ENCODE measurements at places on chromosomes 12 and 14. TPM values are rescaled to one million over a fixed set of nuclear protein-coding genes. Genes with fewer than 3 reads are reported as not detected.

The KCNC2 gene
- total RNA-seq: not detected

GRCh38 chr12:8677362-8677761, 14.7 kb upstream of the MFAP5 start:
- no peak for DNase-seq

DNA sequence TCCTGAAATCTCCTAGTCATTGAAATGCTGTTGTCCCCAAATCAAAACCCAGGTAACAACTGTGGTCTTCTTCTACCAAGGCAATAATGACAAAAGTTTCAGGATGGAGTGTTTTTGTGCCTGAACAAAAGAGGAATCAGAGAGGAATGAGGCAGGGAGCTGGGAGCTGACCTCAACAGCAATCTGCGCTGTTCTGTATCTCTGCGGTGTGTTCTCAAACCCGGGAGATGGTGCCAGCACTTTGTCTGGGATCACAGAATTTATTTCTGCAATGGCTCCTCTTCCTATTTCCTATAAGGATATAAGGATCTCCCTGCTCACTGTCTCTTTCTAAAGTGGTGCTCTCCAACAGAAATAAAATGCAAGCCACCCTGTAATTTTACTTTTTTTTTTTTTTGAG, 449 bp upstream of the GLT8D2 start:
- no peak for DNase-seq

GRCh38 chr12:14643251-14643650, 53.1 kb downstream of the GUCY2C start:
- no peak for DNase-seq

DNA sequence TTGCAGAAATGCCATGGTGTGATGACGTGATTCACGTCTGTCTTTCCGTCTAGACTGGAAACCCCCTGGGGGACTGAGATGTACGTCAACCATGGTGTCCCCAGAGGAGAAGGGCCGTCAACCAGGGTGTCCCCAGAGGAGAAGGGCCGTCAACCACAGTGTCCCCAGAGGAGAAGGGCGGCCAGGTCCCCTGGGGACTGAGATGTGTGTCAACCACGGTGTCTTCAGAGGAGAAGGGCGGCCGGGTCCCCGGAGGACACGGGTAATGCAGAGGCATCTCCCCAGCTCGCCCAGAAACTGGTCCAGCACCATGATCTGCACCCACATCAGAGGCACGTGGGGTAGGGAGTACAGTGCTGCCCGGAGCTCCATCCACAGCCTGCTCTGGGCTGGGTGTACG, 30.6 kb upstream of the GALNT9 start:
- DNase-seq: no peak

The FAM181A gene
- total RNA-seq: not detected

The NUP107 gene
- total RNA-seq: 75.4 TPM

The FZD10 gene
- not detected for total RNA-seq

DNA sequence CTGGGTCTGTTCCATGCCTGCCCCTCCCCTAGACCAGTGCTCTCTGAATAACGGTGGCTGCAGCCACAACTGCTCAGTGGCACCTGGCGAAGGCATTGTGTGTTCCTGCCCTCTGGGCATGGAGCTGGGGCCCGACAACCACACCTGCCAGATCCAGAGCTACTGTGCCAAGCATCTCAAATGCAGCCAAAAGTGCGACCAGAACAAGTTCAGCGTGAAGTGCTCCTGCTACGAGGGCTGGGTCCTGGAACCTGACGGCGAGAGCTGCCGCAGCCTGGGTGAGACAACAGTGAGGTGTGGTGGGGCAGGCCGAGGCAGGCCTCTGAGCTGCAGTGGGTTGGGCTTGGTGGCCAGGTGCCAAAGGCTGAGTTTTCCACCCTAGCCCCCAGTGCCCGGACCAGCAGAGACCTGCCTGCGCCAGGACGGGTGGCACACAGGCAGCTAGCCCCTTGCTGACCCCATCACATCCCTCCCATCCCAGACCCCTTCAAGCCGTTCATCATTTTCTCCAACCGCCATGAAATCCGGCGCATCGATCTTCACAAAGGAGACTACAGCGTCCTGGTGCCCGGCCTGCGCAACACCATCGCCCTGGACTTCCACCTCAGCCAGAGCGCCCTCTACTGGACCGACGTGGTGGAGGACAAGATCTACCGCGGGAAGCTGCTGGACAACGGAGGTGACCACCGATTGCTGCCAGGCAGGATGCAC, 28.2 kb upstream of the LRP1-AS start:
- peak; percentile 83 for DNase-seq

The NYNRIN gene
- total RNA-seq: not detected

The ENDOU gene
- not detected for total RNA-seq

The PLEK2 gene
- 0.55 TPM for total RNA-seq

GRCh38 chr14:71586131-71586897, 345.9 kb upstream of the RGS6 start:
- no peak for DNase-seq

GRCh38 chr14:23572524-23572828, 4.9 kb upstream of the AP1G2 start:
- no peak for DNase-seq

DNA sequence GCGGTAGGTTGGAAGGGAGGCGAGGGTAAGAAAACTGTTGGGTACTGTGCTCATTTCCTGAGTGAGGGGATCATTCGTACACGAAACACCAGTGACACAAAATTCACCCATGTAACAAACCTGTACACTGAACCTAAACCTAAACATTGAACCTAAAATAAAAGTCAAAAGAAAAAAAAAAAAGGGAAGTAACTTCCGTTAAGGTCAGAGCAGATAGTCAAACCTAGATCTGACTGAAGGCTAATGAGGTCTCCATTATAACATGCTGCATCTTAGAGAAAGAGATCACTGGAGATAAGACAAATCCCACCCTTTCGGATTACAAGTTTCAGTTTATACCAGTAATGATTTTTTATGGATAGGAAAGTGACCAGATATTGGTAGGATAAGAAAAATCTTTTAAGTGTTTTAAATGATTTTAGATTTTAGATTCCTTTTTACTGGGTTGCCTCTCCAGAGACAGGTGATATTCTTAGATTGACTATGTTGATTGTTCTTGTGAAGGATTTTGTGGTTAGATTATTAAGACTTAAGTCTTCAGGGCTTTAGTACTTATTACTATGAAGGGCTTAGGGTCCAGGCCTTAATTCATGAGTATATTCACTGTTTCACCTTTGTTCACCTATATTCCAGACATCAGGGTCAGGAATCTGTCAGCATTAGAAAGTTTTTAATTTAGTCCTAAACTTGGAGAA, 11.2 kb upstream of the NCKAP1L start:
- DNase-seq: no peak

The BTBD6 gene
- 38.2 TPM for total RNA-seq

The PRH1 gene
- total RNA-seq: 8.8 TPM

DNA sequence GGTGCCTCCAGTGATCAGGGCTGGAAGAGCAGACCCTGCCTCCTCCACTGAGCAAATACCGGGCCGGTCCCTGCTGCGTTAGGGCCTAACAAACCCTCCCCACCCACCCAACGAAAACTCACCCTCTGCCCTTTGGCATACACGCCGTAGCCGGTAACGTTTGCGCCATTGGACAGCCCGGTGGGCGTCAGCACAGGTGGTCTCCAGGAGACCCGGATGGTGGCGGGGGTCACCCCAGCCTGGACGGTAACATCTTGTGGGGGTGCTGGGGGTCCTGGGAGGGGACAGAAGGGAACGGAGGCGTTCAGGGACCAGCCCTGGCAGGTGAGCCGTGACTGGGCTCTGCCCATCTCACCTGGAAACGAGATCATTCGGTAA, 100.5 kb downstream of the PIWIL1 start:
- DNase-seq: no peak

The SLC38A4 gene
- total RNA-seq: not detected

The EML1 gene
- 12.1 TPM for total RNA-seq

DNA sequence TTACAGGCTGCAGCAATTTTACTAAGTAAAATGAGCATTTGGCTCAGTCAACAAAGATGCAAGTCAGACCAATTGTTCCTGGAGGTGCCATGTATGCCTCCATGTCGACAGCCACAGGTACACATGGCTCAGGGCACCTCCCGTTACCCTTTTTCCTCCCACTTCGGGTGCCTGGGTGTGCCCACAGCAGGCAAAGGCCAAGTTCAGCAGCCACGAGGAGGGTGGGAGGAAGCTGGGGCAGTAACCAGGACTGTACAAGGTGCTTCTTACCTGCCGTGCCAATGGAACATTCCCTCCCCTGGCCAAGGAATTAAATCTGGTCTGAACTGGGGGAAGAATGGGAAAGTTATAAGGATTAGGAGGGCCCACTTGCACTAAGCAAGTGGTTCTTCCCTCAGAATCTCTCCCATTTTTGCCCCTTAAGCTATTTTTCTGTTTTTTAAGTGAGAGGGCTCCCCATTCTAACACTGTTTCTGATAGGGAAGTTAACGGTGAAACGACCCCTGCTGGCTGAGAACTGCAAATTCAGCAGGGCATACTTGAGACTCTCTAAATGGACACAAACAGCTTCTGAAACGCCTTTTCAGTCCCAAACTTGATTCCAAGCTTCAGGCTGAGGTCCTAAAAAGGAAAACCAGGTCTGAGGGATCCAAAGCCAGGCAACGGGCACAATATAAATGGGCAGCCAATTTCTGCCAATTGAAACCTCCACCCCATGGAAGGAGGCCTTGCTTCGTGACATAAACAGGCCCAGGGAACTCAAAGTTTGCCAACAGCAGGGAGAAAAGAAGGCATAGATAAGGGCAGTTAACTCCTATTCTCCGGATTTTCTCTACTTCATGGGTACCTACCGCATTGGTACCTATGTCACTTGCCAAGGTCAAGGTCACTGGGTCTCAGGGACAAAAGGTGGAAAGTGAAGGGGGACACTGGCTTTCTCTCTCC, 24.8 kb downstream of the CLECL1 start:
- peak; percentile 69 for DNase-seq

- no peak for DNase-seq
Observed at GRCh38 chr14:24116128-24116814, 1.5 kb upstream of the NRL start.

The CTSG gene
- total RNA-seq: not detected

GRCh38 chr14:20477211-20477876, 8.1 kb downstream of the PNP start:
- DNase-seq: peak; percentile 20

- DNase-seq: no peak
Observed at GRCh38 chr12:103181366-103182152, 224.1 kb downstream of the ASCL1 start.

GRCh38 chr12:102215992-102216691, 18.5 kb upstream of the PMCH start:
- no peak for DNase-seq

GRCh38 chr14:77869340-77869739, 69.4 kb downstream of the ADCK1 start:
- DNase-seq: no peak

The DACT1 gene
- 9.7 TPM for total RNA-seq

The RNF34 gene
- total RNA-seq: 62.5 TPM

DNA sequence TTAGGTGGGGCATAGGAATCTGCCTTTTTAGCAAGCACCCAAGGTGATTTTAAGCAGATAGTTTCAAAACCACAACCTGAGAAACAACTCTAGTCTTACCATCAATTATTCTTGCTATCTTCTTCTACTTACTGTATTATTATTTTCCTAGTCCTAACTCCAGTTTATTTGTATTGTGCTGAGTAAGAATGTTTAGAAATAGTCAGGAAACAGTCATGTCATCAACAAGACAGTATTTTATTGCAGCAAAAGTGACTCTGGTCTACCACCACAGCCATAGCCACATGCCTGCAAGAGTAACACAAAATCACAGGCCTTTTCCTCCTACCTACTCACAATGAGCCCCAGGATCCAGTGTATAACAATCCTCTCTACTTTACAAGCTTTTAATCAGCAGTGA, 46.3 kb upstream of the FLRT2 start:
- no peak for DNase-seq
